AG04449 (cell line): ENCODE measurements at places on chromosomes 2 and 18.
A peak's percentile ranks its signal among the peaks of the same experiment; 100 is the strongest.

GRCh38 chr18:62585274-62586150 is 62.7 kb downstream of the ZCCHC2 start:
- no peak for DNase-seq

GRCh38 chr18:46332921-46333341 is 228.7 kb downstream of the HAUS1 start:
- DNase-seq, result no peak

- DNase-seq, result no peak
Observed at GRCh38 chr2:11871421-11871820, 125.0 kb downstream of the LPIN1 start.

DNA sequence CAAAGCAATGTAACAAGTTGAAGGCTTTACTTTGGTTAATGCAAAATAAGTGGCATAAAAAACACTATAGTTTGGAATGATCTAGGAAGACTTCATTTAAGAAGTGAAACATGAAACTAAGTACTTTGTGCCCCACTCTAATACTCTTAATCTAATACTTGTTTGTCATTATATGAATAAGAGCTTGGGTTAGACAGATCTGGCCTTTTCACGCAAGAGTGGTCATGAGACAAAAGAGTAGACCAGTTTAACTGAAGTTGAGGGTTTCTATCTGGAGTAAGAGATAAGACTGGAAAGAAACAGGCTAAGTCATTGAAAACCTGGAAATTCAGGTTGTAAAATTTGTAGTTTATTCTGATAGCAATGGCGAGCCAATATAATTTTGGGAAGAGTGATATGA is 2.8 kb downstream of the SLC30A6 start:
- no peak for DNase-seq

GRCh38 chr2:241635756-241636155 is 1.2 kb downstream of the THAP4 start:
- no peak for DNase-seq

- DNase-seq, result no peak
Observed at GRCh38 chr2:25367296-25367695, 25.6 kb upstream of the DNMT3A start.

DNA sequence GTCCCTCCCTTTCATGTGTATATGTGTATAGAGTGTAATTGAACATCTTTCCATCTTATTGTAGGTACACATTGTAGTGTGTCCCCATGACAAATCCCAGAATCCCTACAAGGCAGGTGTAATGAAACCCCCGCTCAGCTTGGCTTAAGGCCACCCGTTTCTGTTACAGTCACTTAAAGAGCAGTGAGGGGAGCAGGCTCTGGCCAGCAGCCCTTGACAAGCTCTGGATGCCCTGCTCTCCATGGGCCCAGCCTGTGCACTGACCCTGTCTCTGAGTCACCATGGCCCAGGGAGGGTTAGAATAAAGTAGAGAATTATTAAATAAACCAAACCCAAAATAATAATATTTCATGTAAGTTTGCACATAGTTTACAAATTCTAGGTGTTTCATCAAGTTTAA is 17.2 kb upstream of the MAL start:
- no peak for DNase-seq

- no peak for DNase-seq
Observed at GRCh38 chr2:165494573-165494972, 25.1 kb downstream of the CSRNP3 start.

DNA sequence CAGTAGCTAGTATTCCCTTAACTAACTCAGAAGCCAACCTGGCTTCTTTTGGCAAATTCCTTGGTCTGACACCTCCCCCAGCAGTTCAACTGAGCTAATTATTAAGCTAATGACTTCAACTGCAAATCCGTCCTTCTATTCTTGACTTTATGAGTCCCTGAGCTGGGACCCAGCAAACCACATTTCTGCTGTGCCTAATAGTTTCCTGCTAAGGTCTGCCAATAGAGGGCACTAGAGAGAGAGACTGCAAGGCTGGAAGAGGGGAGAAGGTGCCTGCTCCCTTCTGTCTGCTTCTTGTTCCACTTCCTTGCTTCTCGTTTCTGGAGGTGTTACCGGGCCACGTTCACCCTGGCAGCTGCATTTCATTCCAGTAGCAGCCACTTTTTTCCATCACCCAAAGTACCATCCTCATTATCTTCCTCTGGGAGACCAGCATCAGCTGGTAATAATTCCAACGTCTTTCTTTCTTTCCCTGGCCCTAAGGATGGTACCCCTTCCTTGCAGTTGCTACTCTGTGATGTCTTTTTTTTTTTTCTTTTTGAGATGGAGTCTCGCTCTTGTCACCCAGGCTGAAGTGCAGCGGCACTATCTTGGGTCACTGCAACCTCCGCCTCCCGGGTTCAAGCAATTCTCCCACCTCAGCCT is 352.0 kb downstream of the TNS1 start:
- no peak for DNase-seq

DNA sequence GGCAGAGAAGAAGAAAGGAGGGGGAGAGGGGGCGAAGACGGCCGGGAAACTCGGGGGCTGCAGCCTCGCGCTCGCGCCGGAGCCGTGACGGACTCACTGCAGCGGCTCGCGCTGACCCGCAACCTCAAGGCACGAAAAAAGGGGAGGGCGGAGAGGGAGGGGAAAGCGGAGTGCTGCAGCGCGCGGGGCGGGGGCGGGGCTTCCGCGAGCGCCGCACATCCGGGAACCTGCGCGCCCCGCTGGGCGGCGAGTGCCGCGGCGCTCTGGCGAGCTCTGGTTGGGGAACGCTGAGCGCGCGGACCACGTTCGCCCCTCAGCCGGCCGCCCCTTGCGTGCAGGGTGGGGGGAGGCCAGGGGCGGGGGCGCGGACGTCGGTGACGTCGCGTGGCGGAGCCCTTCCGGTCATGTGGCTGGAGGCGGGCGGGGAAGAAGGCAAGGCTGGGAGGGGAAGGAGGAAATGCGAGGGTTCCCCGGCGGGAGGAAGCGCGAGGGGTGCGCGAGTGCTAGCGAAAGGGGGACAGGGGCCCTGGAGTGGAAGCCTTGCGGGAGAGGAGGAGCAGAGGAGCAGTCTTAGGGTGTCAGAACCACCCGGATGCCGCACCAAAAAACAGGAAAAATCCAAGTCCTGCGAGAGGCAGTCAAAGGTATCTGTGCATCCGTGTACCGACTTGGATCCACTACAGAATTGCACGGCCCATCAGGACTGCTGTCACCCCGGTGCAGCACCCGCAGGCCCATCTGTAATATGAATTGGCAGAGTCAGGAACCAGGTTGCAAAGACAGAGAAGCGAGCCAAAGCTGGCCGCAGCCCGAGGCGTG is at the start of gene PPP3R1:
Gene PPP3R1, minus strand, starts transcription at position 133 of the 819 bp plus-strand sequence. CDS start 405 bp downstream, outside the sequence.
- peak; percentile 64 for DNase-seq

GRCh38 chr2:222318026-222318711 is 19.4 kb upstream of the PAX3 start:
- no peak for DNase-seq

- no peak for DNase-seq
Observed at GRCh38 chr18:70377317-70377799, 88.5 kb downstream of the SOCS6 start.

GRCh38 chr2:173066887-173067676 is 8.6 kb upstream of the MAP3K20 start:
- no peak for DNase-seq

GRCh38 chr2:70480468-70480867 is 73.2 kb downstream of the TGFA start:
- DNase-seq, result no peak

GRCh38 chr18:68694316-68694715 is 20.6 kb downstream of the TMX3 start:
- DNase-seq, result no peak

DNA sequence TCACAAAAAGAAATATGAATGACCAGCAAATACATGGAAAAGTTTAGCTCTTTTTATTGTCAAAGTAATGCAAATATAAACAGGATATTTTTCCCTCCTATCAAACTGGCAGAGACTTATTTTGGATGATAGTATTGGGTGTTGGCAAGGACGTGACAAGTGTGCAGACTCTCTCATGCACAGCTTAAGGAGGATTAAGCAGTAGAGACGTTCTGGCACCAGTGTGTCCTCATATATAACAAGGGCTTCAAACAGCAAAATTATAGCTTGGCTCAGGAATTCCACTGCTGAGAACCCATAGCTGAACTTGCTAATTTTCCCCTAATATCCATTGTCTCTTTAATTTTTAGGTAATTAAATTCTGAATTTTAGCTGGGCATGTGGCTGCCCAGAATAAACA is 114.4 kb downstream of the FAM124B start:
- no peak for DNase-seq
